Fibroblast of skin of left biceps (primary cell): ENCODE measurements at places on chromosomes 3 and 15.

- no peak for DNase-seq
Measured at GRCh38 chr15:26051761-26052675, 188.9 kb upstream of the ATP10A start.

DNA sequence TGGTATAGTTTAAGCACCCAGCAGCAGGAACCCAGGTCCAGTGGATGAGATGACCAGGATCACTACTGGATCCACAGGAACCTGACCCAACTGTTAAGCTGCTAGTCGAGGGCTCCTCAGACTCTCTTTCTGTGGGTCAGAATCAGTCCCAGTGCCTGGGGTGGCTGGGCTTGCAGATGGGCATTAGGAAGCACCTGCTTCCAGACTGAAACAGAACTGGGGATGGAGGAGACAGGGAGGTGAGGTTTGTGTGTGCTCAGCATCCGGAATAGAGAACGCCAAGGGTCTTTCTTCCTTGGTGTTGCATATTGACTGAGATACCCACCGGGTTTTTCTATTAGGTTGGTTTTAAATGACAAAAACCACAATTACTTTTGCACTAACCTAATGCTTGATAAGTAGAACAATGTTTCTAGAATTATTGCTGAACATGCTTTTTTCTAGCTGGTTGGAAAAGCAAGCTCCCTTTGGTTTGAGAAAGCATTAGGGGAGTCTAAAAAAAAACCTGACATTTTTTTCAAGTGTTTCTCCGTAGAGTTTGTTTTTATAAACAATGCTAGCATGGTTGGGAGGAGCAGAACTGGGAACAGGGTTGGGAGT is 779 bp downstream of the ST3GAL6 start:
- no peak for DNase-seq

DNA sequence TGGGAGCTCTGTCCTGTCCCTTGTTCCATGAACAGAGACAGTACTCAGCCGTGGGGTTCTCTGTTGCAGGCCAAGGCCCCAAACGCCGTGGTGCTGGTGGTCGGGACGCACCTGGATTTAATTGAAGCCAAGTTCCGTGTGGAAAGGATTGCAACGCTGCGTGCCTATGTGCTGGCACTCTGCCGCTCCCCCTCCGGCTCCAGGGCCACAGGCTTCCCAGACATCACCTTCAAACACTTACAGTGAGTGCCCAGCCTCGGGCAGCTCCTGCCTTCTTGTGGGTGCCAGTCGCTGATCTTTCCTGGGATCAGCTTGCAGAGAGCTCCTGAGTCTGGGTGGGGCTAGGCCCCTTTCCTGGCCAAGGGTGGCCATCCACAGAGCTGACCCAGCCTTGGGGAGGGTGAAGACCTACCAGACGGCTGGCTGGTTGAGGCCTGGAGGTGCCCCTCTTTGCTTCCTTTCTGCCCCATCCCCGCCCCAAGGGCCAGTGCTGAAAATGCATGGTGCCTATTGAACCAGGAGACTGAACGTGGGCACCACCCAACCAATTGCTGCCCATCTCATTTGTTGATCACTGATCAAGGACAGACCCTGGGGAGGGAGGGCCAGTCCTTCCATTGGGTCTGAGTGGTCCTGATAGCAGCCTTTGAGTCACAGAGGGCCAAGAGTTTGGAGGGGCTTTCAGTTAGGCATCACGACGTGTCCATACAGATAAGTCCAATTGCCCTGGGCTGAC is 106.9 kb downstream of the LRRK1 start:
- no peak for DNase-seq

DNA sequence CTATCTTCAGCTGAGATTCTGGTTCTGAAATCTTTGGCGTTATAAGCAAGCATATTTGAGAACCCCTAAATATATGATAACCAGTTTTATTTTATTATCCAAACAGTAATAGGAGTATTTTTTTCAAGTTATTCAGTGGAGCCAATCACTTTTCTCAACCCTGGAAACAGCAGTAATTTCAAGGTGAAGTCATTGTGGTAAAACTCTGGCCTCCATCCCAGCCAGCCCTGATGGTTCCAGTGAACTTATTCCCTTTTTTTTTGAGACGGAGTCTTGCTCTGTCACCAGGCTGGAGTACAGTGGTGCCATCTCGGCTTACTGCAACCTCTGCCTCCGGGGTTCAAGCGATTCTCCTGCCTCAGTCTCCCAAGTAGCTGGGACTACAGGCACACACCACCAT is 545.4 kb upstream of the IL12A start:
- DNase-seq, result no peak

DNA sequence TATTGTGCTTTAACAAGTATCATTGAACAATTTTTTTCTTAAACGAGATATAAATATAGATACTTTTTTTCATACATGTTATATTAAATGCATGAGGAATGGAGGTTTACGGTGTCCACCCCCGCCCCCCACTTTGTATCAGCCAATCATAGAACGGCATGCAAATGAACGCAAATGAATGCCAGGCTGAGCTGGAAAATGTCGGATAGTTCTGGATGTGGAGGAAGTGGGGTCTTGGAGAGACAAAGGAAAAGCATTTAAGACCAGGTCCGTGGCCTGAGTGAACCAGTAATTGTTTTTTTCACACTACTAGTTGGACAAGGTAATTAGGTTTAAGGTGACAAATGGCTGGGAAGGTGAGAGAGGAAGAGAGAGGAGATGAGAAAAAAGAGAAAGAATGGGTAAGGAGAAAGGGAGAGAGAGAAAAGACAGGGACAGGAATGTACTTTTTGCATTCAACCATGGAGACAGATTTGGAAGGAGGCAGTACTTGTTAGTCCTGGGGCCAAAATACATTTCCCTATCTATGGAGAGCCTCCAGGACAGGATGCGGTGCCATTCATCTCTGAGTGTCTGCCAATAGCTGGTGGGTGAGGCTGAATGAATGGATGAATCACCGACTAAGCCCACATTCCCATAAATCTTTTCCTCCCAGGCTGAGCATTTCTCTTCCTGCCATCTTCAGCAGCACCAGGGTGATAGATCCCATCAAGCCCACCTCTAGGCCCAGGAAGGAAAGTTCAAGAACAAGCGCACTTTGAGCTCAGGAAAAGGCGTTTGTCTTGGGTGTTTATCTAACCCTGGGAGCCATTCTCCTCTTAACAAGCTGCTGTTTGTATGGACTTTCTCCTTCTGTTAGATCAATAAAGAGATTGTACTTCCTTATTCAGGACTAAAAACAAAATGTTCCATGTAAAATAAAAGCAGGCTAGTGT is 1.4 kb upstream of the RAD18 start:
- DNase-seq, result no peak

GRCh38 chr3:169472259-169472900 is 191.1 kb downstream of the MECOM start:
- DNase-seq, result no peak

- no peak for DNase-seq
Measured at GRCh38 chr15:48604567-48604966, 40.9 kb downstream of the FBN1 start.

DNA sequence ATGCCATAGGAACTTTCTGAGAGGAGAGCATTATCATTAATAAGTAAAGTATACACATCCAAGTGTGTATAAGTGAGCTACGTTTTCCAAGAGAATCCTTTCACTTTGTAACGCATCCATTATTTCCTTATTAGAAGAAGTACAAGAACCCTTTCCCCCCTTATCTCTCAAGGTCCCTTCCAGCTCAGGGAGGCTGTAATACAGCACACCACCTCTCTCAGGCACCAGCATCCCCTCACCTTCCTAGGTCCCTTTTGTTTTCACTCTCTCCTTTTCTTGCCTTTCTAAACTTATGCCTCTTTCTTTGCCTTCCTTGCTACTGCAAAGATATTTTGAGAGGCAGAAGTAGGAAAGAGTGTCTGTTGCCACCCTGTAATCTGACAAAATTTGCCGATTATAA is 446.0 kb downstream of the GRM7 start:
- DNase-seq, result no peak

DNA sequence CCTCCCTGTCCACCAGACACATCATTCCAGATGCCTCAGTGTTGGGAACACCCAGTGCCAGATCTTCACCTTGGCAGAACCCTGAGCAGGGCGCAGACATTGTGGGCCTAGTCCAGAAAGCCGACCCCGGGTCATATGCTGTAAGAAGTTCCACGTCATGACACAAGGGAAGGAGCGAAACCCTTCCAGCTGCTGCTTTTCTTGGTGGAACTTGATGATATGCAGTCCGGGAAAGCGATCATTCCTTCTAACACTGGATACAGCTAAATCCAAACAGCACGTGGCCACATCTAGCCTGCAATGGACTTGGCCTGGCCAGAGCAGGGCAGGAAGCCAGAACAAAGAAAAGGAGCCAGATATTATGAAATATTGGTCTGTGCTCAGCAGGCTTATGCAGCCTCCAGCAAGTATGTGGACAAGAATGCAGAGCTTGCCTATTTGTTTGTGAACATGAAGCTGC is 22.0 kb downstream of the GASK1A start:
- DNase-seq, result peak; percentile 49
